ENCODE measurements at places on chromosomes 5 and 9. TPM values are rescaled to one million over a fixed set of nuclear protein-coding genes. Genes with fewer than 3 reads are reported as not detected.

Gene SPRY4
- not detected for polyA plus RNA-seq

Gene NIPAL4
- polyA plus RNA-seq = 14.8 TPM

Gene POU4F3
- not detected for polyA plus RNA-seq

GRCh38 chr5:15500325-15501001, 483 bp downstream of the FBXL7 start:
- no peak for DNase-seq

DNA sequence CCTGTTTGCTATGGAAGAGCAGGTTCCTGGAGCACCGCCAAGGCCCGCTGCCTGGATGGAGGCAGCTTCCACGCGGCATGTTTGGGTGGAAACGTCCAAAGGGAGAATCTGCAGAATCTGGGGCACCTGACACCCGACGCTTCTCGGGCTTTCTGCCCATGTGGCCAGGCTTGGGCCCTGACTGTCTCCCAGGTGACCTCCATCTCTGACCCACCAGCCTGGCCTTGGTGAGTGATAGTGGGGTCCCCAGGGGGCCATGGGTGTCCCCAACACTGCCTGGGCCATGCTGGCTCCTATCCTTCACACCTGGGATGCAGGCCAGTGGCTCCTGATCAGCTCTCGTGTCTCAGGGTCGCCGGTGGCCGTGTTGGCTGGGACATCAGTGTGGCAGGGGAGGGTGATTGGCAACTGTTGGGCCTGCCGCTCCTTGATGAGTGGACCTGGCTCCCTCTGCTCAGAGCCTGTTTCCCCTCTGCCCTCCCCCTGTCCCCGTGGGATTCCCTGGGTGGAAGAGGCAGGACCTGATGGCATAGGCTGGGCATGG, 34.0 kb downstream of the GLT6D1 start:
- no peak for DNase-seq

DNA sequence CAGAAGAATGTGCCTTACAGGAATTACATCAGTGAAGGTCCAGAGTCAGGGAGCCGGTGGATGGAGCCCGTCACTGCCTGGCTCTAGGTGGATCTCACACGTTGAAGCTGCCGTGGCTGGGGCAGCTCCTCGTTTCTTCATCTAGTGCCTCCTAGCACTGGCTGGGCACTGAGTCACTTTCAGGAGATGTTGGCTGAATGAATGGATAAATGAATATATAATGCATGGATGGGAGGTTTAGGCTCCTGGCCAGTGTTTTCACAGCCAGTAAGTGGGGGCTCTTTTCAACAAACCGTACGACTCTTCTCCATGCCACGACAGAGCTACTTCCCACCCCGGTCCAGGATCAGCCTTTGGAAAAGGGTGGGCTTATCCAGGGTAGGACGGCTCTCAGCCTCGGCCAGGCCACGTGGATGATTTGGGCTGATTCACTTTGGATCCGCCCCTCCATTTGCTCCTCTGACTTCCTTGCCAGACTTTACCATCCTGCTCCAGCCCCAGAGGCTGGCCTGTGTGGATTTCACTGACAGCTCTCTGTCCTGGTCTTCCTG, 1.3 kb upstream of the SH3PXD2B start:
- no peak for DNase-seq

GRCh38 chr9:34985311-34985899, 4.1 kb upstream of the DNAJB5 start:
- peak; percentile 42 for DNase-seq

DNA sequence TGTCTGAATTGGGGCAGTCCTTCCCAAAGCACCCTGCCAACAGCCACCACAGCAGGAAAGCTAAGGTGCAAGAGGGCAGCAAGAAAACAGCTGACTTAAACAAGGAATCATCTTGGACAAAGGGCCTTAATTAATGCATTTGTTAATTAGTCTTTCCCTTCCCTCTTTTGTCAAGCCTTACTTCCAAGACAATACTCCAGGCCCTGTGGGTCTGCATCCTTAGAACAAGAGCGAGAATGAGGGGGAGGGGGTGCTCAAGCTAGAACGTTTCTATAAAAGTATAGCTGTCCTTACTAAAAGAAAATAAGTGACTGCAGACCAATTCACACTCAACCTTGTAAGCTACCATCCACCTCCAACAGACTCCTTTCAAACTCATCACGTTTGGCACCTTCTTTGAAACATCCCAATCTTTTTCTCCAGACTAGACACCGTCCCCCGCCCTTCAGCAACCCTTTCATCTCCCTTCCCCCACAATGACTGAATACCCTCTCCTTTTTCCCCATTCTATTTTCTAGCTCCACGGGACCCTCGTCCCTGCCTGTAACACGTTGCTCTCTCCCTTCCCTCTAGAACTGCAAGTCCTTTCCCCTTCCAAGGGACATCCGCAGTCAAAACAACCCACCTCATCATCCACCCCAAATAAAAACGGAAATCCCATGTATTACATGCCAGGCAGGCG, 85.7 kb upstream of the RNF38 start:
- DNase-seq = no peak

Data from naive B cell (primary cell).